ENCODE measurements at places on chromosomes 7 and 10. TPM values are rescaled to one million over a fixed set of nuclear protein-coding genes. Genes with fewer than 3 reads are reported as not detected.

DNA sequence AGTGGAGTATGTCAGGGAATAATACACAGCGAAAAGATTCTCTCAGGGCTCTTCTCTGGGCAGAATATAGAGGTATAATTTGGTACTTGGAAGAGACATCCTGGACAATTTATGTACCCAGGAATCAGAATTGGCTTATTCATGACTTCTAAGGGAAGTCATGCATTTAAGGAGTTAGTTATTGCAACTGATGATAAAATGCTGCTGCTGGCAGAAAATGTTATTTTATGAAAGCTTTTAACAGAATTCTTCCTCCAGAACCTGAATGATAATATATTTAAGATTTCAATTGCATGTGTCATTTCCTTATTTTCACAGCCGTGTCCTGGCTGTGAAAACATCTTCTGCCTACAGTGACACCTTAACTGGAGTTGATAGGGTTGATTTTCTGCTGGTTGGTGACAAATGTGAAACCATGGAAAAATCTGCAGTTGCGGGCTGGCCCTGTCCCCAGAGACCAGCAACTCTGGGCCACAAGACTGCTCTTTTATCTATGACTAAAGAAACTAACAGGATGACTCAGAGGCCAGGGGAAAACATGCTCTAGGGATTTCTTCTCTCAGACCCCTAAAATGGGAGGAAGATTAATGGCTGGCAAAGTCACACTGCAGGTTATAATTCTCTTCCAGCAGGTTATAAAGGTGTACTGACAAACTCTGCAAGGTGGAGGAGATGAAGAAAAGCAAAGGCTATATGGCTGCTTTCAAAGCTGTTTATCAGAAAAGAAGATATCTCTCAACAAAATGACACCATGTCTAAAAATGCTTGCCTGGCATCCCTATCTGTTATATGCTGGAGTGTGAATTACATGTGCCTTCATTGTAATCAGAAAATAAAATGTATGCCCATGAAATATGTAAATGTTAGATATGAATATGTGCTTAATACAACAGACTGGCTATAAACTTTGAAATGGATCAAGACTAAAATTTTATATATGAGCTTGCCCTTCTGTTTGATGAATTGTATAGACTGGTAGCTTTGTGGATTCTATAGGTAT is 12.1 kb upstream of the TRUB1 start:
- DNase-seq: no peak

CAMK1D gene
- total RNA-seq: 31.2 TPM

SFR1 gene
- total RNA-seq: 3.7 TPM

DNA sequence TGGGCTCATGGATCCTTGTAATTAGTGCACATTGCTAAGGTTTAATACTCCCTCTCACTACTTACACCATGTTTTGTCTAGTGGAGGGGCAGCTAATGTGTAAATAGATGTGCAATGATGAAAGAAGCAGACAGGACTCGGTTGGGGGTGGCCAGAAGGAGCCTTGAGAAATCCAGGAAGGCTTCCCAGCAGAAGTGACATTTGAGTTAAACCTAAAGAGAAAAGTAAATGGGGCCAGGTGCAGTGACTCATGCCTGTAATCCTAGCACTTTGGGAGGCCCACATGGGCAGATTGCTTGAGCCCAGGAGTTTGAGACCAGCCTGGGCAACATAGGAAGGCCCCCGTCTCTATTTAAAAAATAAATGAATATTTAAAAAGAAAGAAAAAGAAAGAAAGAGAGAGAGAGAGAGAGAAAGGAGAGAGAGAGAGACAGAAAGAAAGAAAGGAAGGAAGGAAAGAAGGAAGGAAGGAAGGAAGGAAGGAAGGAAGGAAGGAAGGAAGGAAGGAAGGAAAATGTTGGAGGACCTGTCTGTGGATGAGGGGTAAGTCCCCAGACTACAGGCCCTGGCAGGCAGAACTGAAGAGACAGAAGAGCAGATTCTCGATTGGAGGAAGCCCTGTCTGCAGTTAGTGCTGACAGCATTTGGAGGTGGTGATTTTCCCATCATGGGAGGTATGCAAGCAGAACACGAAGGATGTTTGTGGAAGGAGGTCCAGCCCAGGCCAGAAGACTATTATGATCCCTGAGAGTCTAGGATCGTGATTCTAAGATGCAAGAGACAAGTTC is 3.6 kb downstream of the ELN start:
- no peak for DNase-seq

- DNase-seq: no peak
Observed at GRCh38 chr10:22945934-22946673, 18.3 kb downstream of the ARMC3 start.

- DNase-seq: no peak
Observed at GRCh38 chr10:18100669-18101068, 39.6 kb upstream of the CACNB2 start.

DNA sequence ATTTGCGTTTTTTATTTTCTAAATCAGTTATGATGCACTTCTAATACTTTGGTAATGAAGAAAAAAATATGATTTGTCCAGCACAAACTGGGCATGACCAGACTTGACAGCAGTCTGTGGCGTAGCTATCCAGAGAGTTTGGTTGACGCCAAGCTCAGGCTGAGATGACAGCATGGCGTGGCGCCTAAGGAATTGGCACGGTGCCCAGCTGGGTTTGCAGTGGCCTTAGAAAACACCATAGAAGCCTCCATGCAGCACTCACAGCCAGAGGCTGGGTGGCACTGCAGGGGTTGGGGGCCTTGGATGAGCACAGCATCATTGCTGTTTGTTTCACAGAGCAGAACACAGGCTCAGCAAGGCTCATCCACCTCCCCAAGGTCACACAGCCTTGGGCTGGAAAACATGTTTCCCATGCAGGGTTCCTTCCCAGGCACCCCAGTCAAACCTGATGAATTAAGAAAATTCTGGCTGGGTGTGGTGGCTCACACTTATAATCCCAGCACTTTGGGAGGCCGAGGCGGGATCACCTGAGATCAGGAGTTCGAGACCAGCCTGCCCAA is 88.9 kb downstream of the GTF2IRD1 start:
- no peak for DNase-seq

WASL gene
- 35.5 TPM for total RNA-seq

DNA sequence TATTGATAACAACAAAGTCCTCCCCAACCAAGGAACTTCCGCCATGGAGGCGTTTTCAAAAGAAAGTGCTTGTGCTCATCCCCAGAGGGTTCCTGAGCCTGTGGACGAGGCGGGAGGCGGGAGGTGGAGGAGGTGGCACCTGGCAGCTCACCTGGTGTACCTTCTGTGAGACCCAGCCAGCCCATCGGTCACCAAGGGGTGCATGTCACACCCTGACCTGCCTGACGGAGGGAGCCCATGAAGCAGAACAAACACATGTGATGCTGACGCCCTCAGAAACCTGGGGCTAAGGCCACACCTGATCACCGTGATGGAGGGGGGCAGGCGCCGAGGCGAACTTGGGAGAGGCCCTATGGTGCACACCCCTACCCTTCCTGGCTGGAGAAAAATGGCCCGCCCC is 458.8 kb downstream of the DNAJB6 start:
- peak; percentile 83 for DNase-seq

LRRC18 gene
- total RNA-seq: not detected

DNA sequence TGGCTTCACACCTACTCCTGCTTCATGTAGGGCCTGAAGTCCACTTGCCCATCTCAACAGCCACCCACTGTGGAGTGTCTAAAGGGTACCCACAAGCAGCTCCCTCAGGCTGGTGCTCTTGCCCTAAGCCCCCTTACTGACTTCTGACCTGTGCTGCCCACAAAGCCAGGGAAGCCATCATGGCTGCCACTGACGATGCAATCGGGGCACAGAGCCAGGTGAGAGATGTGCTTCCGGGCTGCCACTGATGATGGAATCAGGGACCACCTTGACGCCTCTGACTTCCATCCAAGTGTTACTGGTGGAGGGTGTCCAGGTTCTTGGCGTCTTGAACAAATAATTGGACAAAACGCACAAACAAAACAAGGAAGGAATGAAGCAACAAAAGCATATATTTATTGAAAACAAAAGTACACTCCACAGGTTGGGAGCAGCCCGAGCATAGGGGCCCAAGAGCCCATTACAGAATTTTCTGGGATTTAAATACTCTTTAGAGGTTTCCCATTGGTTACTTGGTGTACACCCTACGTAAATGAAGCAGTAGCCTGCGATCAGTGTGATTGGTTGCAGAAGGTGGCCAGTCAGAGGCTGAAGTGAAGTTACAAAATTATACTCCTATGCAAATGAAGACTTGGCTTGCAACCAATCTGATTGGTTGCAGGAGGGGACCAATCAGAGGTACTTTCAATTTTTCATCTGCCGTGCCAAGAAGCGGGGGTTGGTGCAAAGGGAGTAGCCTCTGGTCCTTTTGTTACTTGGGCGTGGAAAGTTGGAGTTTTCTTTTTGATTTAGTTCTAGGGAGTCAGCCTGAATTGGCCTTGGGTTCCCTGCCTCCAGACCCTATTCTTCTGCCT is 4.5 kb downstream of the CPA2 start:
- no peak for DNase-seq

C10orf90 gene
- total RNA-seq: not detected

BHLHA15 gene
- 1.2 TPM for total RNA-seq

DNA sequence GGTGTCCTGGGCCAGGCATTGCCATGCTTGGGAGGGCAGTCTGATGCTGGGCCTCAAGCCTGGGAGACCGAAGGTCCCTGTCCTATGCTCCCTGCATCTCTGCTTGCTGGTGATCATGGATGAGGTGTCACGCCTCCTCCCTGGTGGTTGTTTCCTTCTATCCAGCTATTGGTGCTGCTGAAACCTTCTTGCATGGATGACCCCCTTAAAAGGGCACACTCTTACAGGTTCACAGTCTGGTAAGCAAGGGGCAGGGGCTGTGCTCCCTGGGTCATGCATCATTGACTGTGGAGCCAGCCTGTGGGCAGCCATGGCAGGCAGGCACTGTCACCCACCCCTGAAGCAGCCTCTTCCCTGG is 36.8 kb upstream of the SLC29A3 start:
- no peak for DNase-seq

MEST gene
- total RNA-seq: 43.2 TPM

FOXI2 gene
- total RNA-seq: not detected

CBLL1 gene
- total RNA-seq: 20.7 TPM

DNA sequence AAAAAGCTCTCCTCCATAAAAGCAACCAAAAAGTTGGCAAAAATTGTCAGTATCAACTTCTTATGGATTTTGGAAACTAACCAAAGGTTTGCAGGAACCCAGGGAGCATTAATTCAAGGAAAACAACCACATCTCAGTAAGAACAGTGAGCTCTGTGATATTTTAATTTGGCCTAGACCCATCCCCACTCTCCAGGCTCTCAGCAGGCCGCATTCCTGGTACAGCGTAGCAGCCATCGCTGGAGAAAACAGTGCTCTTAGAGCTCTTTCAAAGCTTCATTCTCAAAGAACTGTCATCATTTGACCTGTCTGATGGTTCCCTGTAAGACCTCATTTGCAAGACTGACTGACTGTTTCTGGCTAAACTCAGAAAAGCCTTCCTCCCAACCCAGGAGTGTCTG is 81.9 kb downstream of the NUDCD3 start:
- no peak for DNase-seq

PNLIPRP2 gene
- not detected for total RNA-seq

DNA sequence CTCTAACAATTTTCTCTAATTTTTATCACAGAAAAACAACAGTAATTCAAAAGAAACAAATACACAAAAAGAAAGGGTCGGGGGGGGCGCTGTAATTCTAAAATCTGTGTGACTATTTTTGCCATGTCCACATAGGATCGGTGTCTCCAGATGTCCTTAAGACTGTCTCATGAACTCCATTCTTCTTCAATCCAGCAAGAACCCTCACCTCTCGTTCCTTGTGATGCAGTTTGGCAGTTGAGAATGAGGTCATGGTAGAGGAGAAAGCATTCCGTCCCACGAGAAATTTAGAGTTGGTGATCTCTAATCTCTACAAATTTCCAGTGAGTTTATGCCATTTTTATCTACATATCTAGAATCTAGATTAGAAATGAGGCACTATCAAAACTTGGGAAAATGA is 394.7 kb downstream of the TFEC start:
- DNase-seq: no peak

GRCh38 chr7:2824026-2824677 is 20.0 kb downstream of the GNA12 start:
- DNase-seq: no peak
